ENCODE measurements at places on chromosomes 5 and 9. TPM values are rescaled to one million over a fixed set of nuclear protein-coding genes. Genes with fewer than 3 reads are reported as not detected.

The TRAF1 gene
- 1.6 TPM for total RNA-seq

The KCNN2 gene
- not detected for total RNA-seq

The AGXT2 gene
- total RNA-seq, result not detected

The PCDHB3 gene
- 1.1 TPM for total RNA-seq

The GPRIN1 gene
- total RNA-seq, result 0.70 TPM

The RALGPS1 gene
- 2.6 TPM for total RNA-seq

The SPATA6L gene
- total RNA-seq, result 0.23 TPM

The TIMD4 gene
- not detected for total RNA-seq

The DCTN4 gene
- total RNA-seq, result 33.4 TPM

The ADRB2 gene
- total RNA-seq, result 1.1 TPM

The TMEM171 gene
- total RNA-seq, result 5.1 TPM

The LCN9 gene
- not detected for total RNA-seq

The SNX24 gene
- total RNA-seq, result 23.1 TPM

The CCDC192 gene
- not detected for total RNA-seq

The DNM1 gene
- 4.4 TPM for total RNA-seq

The SLC6A7 gene
- not detected for total RNA-seq

The ARL14EPL gene
- total RNA-seq, result not detected
